ENCODE measurements at places on chromosomes 7 and 10. TPM values are rescaled to one million over a fixed set of nuclear protein-coding genes. Genes with fewer than 3 reads are reported as not detected.

GRCh38 chr7:41093141-41093540 lies 609.7 kb downstream of the INHBA start:
- DNase-seq = no peak
- no peaks in the 10 kb centered on the region for H3K27me3 ChIP-seq
- H3K4me3 ChIP-seq = no peak overlapping the region

DNA sequence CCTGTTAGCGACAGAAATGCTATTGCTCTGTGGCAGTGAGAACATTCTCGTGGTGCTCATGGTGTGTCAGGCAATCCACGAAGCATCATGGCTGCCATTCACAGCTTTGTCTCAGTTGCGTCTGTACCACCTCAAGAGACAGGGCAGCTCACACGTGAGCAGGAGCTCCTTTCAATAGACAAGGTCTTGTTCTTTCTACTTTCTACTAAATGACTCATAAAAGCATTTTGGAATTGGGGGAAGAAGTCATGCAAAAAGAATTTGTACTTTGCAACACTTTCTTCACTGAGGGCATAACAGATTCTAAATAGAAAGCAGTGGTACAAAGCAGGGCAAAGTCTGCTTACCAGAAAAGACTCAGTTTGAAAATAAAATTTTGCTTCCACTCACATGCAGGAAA lies 638.5 kb downstream of the PHTF2 start:
- peaks cover 4% of the 10 kb centered on the region for H3K27me3 ChIP-seq
- no peak for DNase-seq
- H3K27ac ChIP-seq = no peak overlapping the region
- no peaks in the 10 kb centered on the region for H3K36me3 ChIP-seq
- no peak overlapping the region for H3K4me3 ChIP-seq
- H3K4me1 ChIP-seq = no peaks in the 10 kb centered on the region

DNA sequence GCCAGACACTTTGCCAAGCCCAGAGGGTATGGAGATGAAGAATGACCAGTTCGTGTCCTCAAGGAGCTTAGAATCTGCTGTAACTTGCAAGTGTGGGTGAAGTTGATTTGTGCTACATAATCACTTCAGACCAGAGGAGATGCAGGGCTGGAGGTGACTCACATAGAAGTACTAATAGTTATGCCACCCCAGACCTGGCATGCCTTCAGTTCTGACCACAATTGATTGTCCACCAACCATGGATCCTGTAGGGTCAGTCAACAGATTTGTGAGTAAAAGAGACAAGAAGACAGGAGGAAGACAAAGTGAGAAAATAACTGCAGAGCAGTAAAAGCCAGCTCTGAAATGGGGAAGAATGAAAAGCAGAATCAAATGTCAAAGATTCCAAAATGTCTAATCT lies 51.2 kb upstream of the BMPER start:
- H3K27me3 ChIP-seq = peaks cover 10% of the 10 kb centered on the region
- H3K36me3 ChIP-seq = no peaks in the 10 kb centered on the region
- no peak overlapping the region for H3K4me3 ChIP-seq
- no peaks in the 10 kb centered on the region for H3K4me1 ChIP-seq

DNA sequence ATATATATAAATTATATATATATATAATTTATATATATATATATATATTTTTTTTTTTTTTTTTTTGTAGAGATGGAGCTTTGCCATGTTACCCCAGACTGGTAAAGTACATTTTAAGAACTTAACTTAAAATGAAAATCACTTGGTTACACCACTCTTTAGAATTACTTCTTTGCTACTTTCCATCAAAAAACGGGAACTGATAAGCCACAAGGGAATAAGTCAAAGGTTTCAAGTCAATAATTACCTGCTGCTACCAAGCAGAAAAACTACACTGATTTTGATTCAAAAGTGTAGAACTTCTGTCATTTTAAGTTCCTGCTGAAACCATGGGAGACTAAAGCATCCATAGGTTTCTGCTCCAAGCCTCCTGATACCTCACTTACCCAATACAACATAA lies 12.2 kb downstream of the PPA1 start:
- H3K4me3 ChIP-seq = no peak overlapping the region
- H3K27me3 ChIP-seq = no peaks in the 10 kb centered on the region
- H3K36me3 ChIP-seq = peaks cover 25% of the 10 kb centered on the region
- peaks cover 30% of the 10 kb centered on the region for H3K4me1 ChIP-seq
- H3K27ac ChIP-seq = peak overlapping the region; percentile 64

GRCh38 chr10:100020142-100020885 lies 10.6 kb upstream of the DNMBP start:
- no peaks in the 10 kb centered on the region for H3K36me3 ChIP-seq
- H3K4me3 ChIP-seq = no peak overlapping the region
- peak; percentile 18 for DNase-seq
- no peaks in the 10 kb centered on the region for H3K27me3 ChIP-seq
- H3K27ac ChIP-seq = no peak overlapping the region

GRCh38 chr10:70557876-70558275 lies 44.7 kb downstream of the PRF1 start:
- no peaks in the 10 kb centered on the region for H3K36me3 ChIP-seq
- H3K4me1 ChIP-seq = peaks cover 16% of the 10 kb centered on the region
- no peaks in the 10 kb centered on the region for H3K27me3 ChIP-seq

DNA sequence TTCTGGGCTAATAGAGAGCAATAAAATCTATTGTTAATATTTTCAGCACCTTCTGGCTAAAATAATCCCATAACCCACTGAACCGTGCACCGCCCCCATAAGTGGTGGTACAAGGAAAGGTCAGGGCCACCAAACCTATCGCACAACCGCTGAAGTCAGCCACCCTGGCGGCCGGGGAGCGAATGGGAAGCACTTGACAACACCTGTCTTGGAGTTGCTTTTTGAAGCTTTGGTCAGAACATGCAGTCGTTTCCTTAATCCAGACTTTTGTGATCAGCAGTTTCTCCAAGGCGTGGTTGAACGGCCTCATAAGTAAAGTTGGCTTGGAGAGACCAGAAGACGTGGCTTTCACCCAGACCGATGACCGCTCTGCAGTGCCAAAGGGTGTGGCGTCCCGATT lies 97.4 kb downstream of the DNAJB6 start:
- H3K27me3 ChIP-seq = no peaks in the 10 kb centered on the region
- peaks cover 8% of the 10 kb centered on the region for H3K4me1 ChIP-seq
- H3K4me3 ChIP-seq = no peak overlapping the region

- H3K4me3 ChIP-seq = no peak overlapping the region
- H3K4me1 ChIP-seq = no peaks in the 10 kb centered on the region
- H3K27ac ChIP-seq = no peak overlapping the region
- no peaks in the 10 kb centered on the region for H3K36me3 ChIP-seq
Observed at GRCh38 chr10:1200866-1201807, 145.0 kb downstream of the WDR37 start.

- no peak overlapping the region for H3K27ac ChIP-seq
- H3K4me1 ChIP-seq = peaks cover 36% of the 10 kb centered on the region
- no peak for DNase-seq
- no peak overlapping the region for H3K4me3 ChIP-seq
Observed at GRCh38 chr7:24948739-24949138, 31.2 kb downstream of the OSBPL3 start.

GRCh38 chr10:33719005-33719703 lies 384.7 kb upstream of the NRP1 start:
- H3K27ac ChIP-seq = no peak overlapping the region
- peaks cover 1% of the 10 kb centered on the region for H3K27me3 ChIP-seq
- DNase-seq = no peak
- H3K36me3 ChIP-seq = no peaks in the 10 kb centered on the region

- no peak for DNase-seq
- no peak overlapping the region for H3K4me3 ChIP-seq
- H3K36me3 ChIP-seq = no peaks in the 10 kb centered on the region
- H3K27ac ChIP-seq = no peak overlapping the region
- peaks cover 6% of the 10 kb centered on the region for H3K4me1 ChIP-seq
- H3K27me3 ChIP-seq = no peaks in the 10 kb centered on the region
Observed at GRCh38 chr7:98223351-98223897, 12.2 kb downstream of the BHLHA15 start.

DNA sequence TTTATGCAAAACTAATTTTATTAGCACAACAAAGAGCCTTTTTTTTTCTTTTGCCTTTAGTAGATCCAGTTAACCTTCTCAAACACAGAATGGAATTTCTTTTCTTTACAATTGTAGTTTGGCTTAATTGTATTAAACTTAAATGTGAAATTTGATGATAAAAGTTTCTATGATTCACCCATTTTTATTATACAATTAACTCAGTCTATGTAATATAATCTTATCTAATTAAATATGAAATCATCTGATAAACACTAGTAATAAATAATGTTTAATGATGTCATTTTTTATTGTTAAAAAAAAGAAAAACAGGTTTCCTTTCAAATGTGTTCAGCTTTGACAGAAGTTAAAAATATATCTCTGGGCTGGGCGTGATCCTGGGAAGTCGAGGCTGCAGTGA lies 559.1 kb downstream of the PHTF2 start:
- no peaks in the 10 kb centered on the region for H3K4me1 ChIP-seq
- DNase-seq = no peak
- H3K27ac ChIP-seq = no peak overlapping the region

- H3K4me3 ChIP-seq = no peak overlapping the region
- peaks cover 17% of the 10 kb centered on the region for H3K36me3 ChIP-seq
- H3K27ac ChIP-seq = no peak overlapping the region
- no peak for DNase-seq
Observed at GRCh38 chr10:12703813-12704212, 297.7 kb downstream of the CCDC3 start.

DNA sequence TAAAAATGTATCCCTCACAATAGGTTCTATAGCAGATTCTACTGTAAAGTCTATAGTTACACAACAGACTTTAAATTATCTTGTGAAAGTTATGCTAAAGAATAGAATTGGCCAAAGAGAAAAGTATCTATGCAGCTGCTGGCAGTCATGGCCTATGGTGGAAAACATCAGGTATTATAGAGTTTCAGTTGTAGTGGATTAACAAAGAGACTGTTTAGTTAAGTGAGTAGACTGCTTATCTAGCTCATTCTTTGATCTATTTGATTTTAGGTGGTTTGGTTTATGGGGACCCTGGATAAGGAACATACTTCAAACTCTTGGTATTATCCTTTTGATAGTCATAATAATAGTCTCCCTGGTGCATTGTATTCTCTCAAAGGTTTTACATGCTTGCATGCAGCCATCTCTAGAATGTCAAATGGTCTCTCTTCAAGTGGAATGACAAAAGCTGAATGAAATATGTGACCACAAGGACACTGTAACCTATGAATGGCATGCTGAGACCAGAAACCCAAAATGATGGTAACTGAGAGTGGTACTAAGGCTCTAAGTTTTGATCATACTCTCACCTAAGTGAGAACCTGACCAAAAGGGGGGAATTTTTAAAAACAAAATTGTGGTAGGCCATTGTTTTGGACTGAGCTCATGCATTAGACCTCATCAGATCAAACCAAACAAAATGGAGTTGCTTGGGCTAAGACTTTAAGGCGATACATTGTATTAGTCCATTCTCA lies 54.9 kb upstream of the NAMPT start:
- peaks cover 12% of the 10 kb centered on the region for H3K27me3 ChIP-seq
- no peak overlapping the region for H3K27ac ChIP-seq
- H3K36me3 ChIP-seq = peaks cover 46% of the 10 kb centered on the region
- H3K4me1 ChIP-seq = peaks cover 15% of the 10 kb centered on the region
- DNase-seq = no peak

GRCh38 chr10:25934621-25935139 lies 651 bp downstream of the MYO3A start:
- peak overlapping the region; percentile 79 for H3K4me3 ChIP-seq
- peaks cover 63% of the 10 kb centered on the region for H3K27me3 ChIP-seq
- peaks cover 8% of the 10 kb centered on the region for H3K4me1 ChIP-seq
- no peak overlapping the region for H3K27ac ChIP-seq
- peaks cover 2% of the 10 kb centered on the region for H3K36me3 ChIP-seq

DNA sequence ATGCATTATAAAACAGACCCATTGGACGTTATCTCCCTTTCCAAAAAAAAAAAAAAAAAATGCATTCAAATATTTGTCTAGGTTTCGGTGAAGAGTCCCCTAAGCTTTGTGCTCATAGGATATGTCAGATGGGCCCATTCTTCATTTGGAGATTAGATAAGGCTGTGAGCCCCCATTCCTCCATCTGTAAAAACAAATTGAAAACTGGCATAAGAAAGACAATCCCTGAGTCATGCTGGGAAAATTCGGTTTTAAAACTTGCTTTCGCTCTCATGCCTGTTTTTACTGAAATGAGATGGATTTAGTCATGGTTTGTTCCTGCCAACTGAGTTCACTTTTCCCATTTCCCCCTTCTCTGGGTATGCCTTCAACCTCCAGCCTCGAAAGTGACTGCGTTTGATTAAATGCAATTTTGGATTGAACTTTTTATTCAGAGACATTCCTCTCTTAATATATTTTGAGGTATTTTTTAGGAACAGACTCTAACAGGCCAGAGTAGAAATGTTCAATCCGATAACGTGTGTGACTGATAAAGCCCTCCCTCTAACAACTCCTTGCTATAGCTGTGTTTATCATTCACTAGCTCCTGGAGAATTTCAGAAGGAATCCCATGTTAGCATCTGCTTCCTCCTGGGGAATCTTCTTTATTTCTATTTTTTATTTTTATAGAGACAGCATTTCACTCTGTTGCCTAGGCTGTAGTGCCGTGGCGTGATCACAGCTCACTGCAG lies 190.9 kb upstream of the LYZL2 start:
- no peak for DNase-seq
- no peak overlapping the region for H3K27ac ChIP-seq
- H3K4me3 ChIP-seq = no peak overlapping the region
- no peaks in the 10 kb centered on the region for H3K36me3 ChIP-seq
- no peaks in the 10 kb centered on the region for H3K27me3 ChIP-seq

DNA sequence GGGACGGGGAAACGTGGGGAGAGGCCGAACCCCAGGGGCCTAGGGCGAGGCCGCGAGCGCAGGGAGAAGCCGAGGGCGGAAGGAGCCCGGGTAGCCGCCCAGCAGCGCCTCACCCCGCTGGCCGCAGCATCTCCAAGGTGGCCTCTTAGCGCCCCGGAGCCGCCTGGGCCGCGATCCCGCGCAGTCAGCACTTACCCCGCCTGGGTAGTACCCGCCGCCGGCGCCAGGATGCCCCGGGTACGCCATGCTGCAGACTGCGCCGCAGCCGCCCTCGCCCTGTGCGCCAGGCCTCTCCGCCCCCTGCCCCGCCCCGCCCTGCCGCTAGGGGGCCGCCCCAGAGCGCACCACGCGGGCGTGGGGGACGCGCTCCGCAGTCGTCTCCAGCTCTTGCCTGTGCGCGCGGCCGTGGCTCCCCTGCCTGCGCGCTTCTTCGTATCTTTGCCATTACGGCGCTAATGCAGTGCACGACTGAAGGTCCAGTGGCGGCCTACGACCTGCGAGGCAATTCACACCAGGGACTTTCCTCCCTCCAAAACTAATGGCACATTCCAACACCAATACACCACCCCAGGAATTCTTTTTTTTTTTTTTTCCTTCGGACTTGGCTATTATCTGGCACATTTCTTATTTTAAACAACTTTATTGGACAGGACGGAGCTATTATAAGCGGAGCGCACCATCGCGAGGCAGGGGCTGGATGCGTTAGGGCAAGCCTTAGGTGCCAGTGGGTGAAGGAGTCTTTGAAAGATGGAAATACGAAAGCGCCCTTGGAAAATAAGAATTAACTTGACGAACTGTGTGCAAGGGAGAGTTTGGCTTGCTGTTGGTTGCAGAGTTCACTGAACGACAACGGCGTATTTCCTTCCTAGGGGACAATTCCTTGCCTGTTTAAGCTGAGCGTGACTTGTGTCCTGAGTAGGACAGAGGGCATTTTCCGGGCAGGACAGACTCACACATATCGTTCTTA lies at the start of gene SRI:
TSS of gene SRI (minus strand) at position 258 of the 967 bp plus-strand sequence. CDS start at position 246, 12 bp downstream.
- no peaks in the 10 kb centered on the region for H3K27me3 ChIP-seq
- peak within 1 kb of the TSS; percentile 99 for H3K4me3 ChIP-seq
- peaks cover 16% of the 10 kb centered on the region for H3K36me3 ChIP-seq

- no peak overlapping the region for H3K4me3 ChIP-seq
- no peaks in the 10 kb centered on the region for H3K27me3 ChIP-seq
- H3K27ac ChIP-seq = no peak overlapping the region
Observed at GRCh38 chr7:151705636-151706276, 171.2 kb downstream of the PRKAG2 start.

Gene CARD11
- total RNA-seq = 111 TPM

Gene CXCL12
- not detected for total RNA-seq

Gene ZNF365
- not detected for total RNA-seq

Gene PDZD8
- total RNA-seq = 19.7 TPM

Gene LIPN
- total RNA-seq = not detected

Measured in activated naive CD8-positive, alpha-beta T cell treated with anti-CD3 and anti-CD28 coated beads for 36 hours (primary cell).